ENCODE measurements at places on chromosomes 6 and 20. TPM values are rescaled to one million over a fixed set of nuclear protein-coding genes. Genes with fewer than 3 reads are reported as not detected.

GRCh38 chr20:46174469-46175126 is 56.5 kb downstream of the CD40 start:
- peak; percentile 70 for DNase-seq

The PRKN gene
- total RNA-seq, result 0.05 TPM

GRCh38 chr6:40912158-40912946 is 126.7 kb downstream of the UNC5CL start:
- no peak for DNase-seq

- no peak for DNase-seq
These were observed 10.2 kb upstream of the MICAL1 start for GRCh38 chr6:109465772-109466171.

DNA sequence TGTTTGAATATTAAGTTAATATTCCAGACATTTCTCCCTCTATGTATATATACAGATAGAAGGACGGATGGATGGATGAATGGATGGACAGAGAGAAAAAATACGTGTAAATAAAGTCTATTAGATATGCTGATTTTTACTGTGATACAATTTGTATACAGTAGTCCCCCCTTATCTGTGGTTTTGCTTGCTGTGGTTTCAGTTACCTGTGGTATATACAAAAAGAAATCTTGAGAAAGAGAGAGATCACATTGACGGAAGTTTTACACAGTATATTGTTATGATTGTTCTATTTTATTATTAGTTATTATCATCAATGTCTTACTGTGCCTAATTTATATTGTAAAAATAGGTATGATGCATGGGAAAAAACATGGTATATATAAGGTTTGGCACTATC is 290.2 kb downstream of the UTRN start:
- no peak for DNase-seq

The FAM217A gene
- not detected for total RNA-seq

The ENPP3 gene
- not detected for total RNA-seq

DNA sequence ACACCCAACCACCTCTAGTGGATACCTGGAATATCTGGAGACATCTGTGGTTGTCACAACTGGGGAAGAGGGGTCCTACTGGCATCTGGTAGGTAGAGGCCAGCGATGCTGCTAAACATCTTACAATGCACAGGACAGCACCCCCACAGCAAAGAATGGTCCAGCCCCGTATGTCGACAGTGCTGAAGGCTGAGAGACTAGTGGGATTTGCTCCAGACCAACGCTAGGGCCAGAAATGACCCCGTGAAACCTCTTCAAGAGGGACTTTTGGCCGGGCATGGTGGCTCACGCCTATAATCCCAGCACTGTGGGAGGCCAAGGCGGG is 7.2 kb downstream of the PREX1 start:
- no peak for DNase-seq

GRCh38 chr6:44561832-44562665 is 174.5 kb downstream of the CDC5L start:
- no peak for DNase-seq

GRCh38 chr6:48917233-48917632 is 545.8 kb downstream of the MMUT start:
- no peak for DNase-seq

- DNase-seq, result peak; percentile 70
These were observed 11.4 kb downstream of the SYNGAP1 start for GRCh38 chr6:33430991-33431879.

DNA sequence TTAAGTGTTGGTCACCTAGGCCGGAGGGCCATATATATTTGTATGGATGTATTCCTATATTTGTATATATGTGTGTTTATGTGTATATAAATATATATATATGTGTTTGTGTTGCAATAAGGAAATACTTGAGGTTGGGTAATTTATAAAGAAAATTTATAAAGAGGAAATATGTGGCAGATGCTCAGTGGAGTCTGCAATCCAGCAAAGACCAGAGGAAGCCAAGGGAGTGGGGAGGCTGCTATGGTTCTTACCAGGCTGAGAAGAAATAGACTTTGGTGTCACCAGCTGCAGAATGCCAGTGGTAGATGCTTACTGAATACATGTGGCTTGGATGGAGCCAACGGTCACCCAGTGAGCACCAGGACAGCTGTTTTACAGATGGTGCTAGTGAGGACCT is 97.4 kb upstream of the ELOVL5 start:
- no peak for DNase-seq

DNA sequence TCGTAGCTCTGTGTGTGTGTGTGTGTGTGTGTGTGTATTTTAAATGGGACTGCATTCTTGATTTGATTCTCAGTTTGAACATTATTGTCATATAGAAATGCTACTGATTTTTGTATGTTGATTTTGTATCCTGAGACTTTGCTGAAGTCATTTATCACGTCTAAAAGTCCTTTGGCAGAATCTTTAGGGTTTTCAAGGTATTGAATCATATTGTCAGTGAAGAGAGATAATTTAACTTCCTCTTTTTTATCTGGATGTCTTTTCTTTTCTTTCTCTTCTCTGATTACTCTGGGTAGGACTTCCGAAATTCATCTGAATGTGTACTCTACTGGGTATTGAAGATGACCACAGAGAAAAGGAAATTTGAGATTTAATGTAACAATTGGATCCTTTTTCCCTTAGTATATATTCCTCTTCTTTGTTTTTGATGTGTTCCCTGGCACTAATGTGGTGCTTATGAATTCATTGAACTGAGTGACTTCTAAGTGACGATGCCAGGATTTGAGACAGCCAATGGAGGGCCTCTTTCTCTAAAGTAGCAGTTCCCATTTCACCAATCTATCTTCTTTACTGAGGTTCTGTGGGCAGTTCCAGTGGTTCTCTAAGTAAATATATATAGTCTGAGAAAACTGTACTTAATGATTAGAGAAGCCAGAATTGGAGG is 47.6 kb downstream of the TNFAIP3 start:
- no peak for DNase-seq

The LAMA2 gene
- total RNA-seq, result 2.1 TPM

- no peak for DNase-seq
These were observed 185.9 kb upstream of the SULF2 start for GRCh38 chr20:47971058-47971791.

DNA sequence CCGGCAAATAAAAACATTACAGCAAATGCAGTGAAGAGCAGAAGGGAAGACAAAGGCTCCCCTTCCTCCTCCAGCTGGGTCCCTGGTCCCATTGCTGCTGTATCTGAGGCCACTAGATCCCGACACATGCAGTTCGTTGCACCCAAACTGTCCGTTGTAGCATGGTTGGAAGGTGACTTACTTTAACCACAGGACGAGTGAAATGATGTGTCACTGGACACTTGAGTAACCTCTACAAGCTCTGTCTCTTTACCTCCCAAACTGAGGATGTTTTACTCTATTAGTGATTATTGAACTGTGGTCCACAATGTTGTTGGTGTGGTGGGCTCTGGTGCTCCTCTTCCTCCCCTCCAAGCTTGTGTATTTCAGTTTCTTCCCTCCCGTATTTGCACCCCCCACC is 46.2 kb upstream of the ARMH2 start:
- DNase-seq, result no peak

- DNase-seq, result peak; percentile 23
These were observed 2.1 kb downstream of the PTPRT start for GRCh38 chr20:43187476-43188233.

DNA sequence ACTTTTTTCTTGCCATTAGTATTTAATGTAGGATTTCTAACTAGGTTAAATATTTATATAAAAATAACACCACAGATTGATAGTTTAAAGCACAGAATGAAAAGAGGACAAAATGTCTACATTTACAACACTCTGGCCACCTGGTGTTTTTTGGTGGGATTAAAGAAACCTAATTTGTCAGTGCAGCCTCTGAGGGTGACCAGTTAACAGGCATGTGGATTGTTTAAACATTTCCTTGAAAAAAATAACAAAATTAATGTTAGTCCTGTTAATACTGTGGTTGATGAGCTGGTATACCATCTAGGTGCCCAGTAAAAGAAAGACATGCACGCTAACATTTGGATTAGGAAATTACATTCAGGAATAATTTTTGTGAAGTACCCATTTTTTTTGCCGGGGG is 8.8 kb downstream of the SLC9A8 start:
- DNase-seq, result no peak

The PHACTR1 gene
- 0.26 TPM for total RNA-seq

- no peak for DNase-seq
These were observed 72.6 kb downstream of the POPDC3 start for GRCh38 chr6:105107207-105107606.

DNA sequence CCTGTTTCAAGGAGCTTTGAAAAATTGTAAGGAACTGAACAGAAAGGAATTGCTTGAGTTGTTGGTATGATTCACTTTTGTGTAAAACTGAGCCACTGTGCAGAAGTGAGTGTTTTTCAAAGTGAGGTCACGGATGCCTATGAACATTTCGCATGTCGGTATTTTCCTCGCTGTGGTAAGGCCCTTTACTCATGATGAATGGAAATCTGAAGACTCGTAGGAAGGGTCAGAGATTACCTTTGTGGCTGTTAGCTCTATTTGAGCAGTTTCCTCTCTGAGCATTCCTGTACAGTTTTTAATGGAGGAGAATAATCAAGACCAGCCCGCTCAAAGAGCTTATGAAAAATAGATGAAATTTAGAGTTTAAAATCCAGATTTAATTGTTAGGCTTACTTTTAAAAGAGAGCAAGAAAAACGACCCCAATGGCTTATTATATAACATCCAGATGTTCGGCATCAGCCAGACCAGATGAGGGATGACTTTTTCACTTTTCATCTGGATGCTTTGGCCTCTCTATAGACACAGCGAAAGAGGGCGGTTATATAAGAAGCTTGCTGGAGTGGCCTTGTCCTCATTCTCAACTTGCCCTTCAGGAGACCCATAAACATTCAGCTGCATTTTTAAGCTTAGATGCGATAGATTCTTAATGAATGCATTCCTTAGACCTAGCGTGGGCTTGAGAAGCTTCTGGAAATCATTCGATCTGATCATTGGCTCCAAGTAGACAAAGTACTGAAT is 99.5 kb downstream of the CD83 start:
- DNase-seq, result no peak

- no peak for DNase-seq
These were observed 15.5 kb downstream of the TMEM151B start for GRCh38 chr6:44285552-44286284.

- no peak for DNase-seq
These were observed 51.2 kb upstream of the FANCE start for GRCh38 chr6:35400901-35401311.

The SLC4A11 gene
- 3.1 TPM for total RNA-seq

- no peak for DNase-seq
These were observed 59.7 kb downstream of the PKIB start for GRCh38 chr6:122669868-122670267.

The NOTCH4 gene
- 0.43 TPM for total RNA-seq

The BPIFB4 gene
- total RNA-seq, result not detected

GRCh38 chr6:117976030-117976651 is 69.1 kb downstream of the SLC35F1 start:
- DNase-seq, result no peak

The FHL5 gene
- not detected for total RNA-seq

The SCAND1 gene
- total RNA-seq, result 59.5 TPM

DNA sequence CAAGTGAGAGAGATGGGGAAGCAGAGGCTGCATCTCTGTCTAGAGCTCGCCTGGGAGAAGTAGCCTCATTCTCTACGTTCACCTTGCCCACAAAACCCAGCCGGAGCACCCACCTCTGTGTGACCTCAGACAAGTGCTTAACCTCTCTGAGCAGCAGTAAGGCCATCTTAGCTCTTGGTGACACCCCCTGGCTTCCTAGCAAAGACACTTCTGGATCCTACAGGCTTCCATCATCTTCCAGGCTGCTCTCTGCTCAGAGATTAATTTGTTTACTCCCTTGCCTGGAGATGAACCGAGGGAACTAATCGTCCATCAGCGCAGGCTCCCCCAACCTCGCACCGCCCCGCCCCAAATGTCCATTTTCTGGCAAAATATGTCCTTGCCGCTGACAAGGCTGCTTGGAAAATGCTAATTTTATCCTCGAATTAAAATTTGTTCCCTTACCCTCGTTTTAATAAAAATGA is 24.0 kb upstream of the CTNNBL1 start:
- DNase-seq, result no peak

DNA sequence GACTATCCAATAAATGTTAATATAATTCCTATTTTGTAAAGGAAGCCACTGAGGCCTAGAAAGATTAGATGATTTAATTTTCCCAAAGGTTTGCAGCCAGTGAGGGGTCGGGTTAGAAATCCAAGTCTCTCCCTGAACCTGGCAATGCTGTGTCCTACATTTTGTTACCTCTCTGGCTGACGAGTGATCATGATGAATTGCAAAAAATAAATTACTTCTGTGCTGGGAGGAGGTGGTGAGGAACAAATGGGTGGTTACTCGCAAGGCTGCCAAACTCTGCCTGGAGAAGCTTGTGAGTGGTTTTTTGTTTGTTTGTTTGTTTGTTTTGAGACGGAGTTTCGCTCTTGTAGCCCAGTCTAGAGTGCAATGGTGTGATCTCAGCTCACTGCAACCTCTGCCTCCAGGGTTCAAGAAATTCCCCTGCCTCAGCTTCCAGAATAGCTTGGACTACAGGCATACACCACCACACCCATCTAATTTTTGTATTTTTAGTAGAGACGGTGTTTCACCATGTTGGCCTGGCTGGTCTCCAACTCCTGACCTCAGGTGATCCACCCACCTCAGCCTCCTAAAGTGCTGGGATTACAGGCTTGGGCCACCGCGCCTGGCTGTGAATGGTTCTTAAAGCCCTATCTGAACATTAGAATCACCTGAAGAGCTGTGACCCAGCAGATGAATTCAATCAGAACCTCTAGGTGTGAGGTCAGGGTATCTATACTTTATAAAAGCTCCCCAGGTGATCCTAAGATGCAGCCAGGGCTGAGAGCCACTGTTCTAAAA is 20.2 kb upstream of the TBC1D7 start:
- DNase-seq, result no peak

The MUC22 gene
- not detected for total RNA-seq

DNA sequence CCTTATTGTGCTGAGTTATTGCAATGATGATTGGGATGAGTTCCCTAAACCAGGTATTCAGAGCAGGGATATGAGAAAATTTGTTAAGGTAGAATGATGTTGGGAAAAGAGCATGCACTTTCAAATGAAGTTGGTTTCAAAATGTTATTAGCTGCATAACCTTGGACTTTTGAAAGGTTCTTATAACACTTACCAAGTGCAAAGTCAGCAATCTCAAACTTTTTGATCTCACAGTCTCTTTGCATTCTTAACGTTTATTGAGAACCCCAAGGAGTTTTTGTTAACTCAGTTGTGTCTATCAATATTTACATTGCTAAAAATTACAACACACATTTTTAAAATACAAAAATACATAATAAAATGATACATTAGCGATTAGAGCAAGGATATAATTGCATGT is 802.4 kb downstream of the PHF3 start:
- no peak for DNase-seq

The RIPOR3 gene
- total RNA-seq, result 0.71 TPM

The MPIG6B gene
- 0.55 TPM for total RNA-seq

The HLA-DQB2 gene
- total RNA-seq, result 0.56 TPM

- DNase-seq, result no peak
These were observed 166.0 kb downstream of the VEGFA start for GRCh38 chr6:43935921-43936439.

The TMEM217 gene
- total RNA-seq, result 2.3 TPM

DNA sequence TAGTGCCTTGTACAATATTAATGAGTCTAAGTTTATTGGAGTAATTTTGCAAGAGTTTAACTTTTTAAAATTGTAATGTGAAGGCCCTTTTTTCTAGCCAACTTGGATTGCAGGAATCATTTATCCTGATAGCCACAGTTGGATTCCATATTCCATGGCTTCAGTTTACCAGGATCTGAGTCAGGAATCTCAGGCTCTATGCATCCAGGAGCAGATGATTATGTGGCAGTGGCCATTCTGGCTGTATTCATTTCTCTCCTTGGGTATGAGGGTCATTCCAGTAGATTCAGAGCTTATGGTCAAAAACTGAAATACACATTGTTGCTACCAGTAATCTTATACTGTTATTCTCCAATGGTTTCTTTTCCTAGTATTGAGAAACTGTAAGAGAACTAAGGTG is 2.9 kb downstream of the AIG1 start:
- no peak for DNase-seq

Measured in activated T-cell treated with anti-CD3 and anti-CD28 coated beads, Interleukin-2, amount 50 U/mL, for 4 hours (primary cell).